NCI-H774 (cell line): ENCODE measurements at places on chromosomes 1 and 21.

DNA sequence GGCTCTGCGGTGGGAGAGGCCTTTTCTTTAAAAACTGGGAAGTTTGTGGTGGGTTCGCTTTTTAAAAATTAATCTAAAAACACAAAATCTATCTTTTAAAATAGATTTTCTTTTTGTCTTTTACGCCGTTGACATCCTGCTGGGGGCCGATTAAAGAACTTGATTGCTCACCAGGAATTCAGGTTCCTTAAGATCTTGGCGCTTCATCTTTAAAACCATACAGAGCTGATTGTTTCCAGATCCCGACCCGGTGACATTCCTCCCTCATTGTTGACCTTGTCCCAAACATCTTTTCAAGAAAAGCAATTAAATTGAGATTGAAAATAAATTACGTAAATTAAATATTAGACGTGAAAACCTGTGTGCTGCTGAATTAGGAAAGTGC is 546 bp upstream of the ZNF697 start:
- no peak for DNase-seq

GRCh38 chr1:69426401-69426800 is 141.3 kb upstream of the LRRC7 start:
- no peak for DNase-seq

DNA sequence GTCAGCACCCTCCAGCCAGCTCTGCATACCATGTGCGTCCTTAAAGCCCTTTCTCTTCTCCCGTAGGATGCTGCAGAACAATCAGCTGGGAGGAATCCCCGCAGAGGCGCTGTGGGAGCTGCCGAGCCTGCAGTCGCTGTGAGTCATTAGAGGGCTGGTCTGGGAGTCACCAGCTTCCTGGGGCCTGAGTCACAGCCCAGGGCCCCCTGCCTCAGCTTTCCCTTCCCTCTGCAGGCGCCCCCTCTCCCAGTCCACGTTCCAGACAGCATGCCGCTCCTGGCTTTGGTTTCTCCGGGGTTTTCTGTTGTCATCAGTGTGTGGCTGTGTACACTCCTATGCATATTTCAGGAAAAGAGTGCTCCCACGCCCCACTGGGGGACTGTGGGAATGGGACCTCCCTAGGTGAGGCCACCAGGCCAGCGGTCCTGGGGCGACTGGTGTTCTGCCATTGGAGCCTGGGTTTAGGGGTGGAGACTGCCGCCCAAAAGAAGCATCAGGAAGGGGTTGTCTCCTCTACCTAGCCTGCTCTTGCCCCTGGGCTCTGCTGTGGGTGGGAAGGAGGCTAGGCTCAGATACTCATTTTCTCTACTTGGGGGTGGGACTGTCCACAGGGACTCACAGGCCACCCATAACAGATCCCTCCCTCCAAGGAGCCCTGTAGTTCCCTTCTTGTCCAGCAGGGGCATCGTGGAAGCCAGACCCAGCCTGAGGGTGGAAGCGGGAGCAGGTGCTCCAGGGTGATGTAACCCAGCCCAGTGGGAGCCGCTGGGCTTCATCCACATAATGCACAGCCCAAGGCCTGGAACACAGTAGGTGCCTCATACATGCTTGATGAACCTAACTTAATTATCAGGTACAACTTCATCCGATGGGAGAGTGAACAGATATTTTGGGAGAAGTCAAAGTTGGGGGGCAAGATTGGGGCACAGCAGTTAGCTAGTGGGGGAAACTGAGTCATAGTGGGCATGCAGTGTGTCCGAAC is 42.5 kb downstream of the LGR6 start:
- DNase-seq: peak; percentile 75

DNA sequence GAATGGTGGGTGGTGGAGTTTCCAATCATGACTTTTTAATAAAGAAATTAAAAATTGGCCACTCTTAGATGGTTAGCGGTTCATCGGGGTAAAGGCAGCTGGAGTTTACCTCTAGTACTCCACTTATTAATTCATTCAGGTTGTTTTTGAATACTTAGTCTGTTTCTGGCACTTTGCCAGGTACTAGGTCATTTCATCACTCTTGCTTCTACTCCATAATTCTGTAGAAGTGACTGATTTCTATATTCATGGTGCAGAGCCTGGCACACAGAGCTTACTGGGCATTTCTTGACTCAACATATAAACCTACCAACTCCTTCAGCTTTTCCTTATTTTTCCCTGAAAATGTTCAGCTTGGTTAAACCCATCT is 31.5 kb downstream of the FOXD2 start:
- DNase-seq: no peak

GRCh38 chr1:232038706-232039677 is 412.4 kb downstream of the DISC1 start:
- DNase-seq: peak; percentile 16

DNA sequence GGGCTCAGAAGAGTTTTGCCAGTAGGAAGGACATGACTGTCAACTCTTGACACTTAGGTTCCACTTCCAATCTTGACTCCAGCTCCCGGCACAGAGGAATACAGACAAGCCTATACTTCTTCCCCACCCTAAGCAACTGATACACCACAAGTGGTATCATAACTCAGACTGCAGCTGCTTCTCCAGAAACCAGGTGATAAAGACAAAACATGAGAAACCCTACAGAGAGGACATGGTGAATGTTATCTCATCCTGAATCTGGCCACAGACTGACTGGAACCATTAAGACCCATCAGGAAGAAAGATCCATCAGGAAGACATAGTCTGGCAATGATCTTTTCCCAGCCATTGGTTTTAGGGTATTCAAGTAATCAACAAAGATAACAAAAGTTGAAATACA is 13.8 kb downstream of the PAXBP1 start:
- no peak for DNase-seq

DNA sequence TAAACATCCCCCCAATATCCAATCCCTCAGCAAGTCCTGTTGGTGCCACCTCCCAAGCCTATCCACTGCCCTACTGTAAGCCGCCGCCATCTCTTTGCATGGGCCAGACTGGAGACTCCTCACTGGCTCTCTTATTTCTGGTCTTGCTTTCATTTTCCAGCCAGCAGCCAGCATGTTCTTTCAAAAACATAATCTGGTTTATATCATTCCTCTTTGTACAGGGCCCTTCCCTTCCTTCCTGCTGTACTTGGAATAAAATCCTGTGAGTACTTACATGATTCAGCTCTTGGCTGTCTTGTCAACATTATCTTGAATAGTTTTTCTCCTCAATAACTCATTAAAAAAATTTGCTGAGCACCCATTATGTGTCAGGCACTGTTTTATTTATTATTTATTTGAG is 28.2 kb downstream of the TLR5 start:
- DNase-seq: no peak

DNA sequence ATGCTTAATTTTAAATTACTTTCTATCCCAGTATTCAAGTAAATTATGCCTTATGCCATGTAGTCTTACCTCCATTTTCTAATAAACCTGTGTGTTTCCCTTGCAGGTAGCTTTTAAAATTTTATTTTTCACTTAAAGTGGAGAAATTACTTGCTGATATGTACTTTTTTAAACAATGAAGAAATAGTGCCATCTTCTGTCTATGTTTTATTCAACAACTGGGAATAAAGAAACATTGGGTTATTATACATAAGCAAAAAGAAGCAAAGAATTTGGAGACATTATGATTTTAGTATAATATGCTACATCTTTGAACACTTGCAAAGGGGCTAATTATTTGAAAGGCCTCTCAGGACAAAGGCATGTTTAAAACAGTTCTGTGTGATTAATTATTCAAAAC is 1912.9 kb downstream of the MRPL39 start:
- DNase-seq: no peak
